Hepatic stellate cell (primary cell): ENCODE measurements at places on chromosomes 16 and 17.

DNA sequence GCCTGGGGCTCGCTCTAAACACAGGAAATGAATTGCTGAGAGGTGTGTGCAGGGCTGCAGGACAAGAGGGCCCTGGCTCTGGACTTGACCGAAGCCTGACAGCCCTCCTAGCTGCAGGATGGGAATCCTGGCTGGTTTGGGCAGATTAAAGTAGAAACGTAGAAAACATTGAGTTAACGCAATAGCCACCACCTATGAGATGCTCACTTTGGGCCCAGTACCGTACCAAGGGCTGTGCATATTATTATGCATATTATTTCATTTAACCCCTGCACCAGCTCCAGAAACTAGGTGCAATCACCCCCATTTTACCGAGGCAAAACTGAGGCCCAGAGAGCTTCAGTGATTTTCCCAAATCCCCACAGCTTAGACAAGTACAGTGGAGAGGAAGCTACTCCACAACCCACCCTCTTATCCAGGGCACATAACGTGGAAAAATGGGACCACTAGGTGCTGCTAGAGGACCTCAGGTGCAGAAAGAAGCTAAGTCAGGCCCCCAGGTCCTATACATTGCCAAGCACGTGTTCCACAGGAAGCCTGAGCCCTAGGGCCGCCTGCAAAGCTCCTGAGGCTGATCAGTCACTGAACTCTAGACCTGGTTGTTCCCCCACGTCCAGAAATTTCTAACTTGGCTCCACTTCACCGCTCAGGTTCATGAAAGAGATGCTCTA is 79.2 kb downstream of the MYH11 start:
- no peak for DNase-seq

DNA sequence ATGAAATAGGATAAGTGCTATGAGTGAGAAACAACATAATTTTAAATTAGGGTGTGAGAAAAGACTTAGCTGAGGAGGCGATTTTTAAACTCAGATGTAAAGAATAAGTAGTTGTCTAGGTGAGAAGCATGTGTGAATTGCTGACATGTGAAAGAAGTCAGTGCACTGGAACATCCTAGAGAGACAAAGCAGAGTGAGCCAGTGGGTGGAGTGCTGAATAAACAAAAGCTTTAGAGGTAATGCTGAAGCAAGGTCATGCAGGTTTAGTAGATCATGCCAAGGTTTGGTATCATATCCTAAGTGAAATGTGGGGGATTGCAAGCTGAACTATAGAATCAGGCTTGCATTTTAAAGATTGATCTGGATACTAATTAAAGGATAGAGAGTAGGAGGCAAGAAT is 89.4 kb downstream of the KIF2B start:
- no peak for DNase-seq

DNA sequence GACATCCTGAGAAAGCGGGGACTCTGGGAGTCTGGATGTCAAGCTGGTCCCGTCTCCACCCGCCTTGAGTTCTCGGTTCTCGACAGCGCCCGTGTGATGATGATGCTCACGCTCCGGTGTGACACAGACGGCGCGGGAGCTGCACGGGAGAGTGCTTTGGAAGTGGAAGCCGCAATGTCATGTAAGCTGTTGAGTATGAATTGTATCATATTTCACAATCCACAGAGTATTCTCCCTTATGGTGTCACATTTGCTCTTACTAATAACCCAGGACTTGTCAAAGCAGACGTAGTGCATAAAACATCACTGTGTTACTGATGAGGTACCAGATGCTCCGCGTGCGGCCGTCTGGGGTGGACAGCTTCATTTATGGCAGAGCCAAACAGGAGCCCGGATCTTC is 217.5 kb upstream of the CHMP6 start:
- DNase-seq: no peak

DNA sequence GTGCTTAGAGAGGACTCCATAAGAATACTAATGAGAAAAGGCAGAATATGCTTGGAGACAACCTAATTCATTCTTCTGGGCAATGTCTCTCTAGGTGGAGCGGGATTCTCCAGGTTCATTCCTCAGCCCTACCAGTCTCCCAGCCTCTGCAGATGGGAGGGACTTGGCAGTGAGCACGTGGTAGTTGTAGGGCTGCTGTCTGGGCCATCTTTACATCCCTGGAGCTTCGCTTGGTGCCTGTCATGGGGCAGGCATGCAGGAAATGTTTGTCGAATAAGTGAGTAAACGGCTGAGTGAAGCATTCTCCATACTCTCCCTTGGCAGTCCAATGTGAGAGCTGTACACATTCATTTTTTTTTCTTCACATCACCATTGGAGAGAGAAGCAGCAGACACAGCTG is 387.5 kb downstream of the UTP18 start:
- DNase-seq: no peak

GRCh38 chr17:63983320-63983719 is 10.6 kb upstream of the SCN4A start:
- DNase-seq: no peak
